ENCODE measurements at places on chromosomes 5 and 9. TPM values are rescaled to one million over a fixed set of nuclear protein-coding genes. Genes with fewer than 3 reads are reported as not detected.

DNA sequence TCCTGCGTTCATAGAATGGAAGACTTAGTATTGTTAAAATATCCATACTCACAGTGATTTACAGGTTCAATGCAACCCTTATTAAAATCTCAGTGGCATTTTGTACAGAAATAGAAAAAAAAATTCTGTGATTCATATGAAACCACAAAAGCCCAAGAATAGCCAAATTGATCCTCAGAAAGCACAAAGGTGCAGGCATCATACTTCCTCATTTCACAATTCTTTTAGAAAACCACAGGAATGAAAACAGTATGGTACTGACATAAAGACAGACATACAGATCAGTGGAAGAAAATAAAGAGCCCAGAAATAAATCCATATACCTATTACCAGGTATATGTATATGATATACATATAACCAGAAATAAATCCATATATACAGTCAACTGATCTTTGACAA, 86.8 kb upstream of the MEGF10 start:
- DNase-seq = no peak

PCDHB15 gene
- polyA plus RNA-seq = 15.0 TPM

RAPGEF1 gene
- 39.7 TPM for polyA plus RNA-seq

- no peak for DNase-seq
These were observed 731.6 kb downstream of the DNAH5 start for GRCh38 chr5:13212886-13213285.

- DNase-seq = no peak
These were observed 248.9 kb downstream of the PIK3R1 start for GRCh38 chr5:68464424-68464823.

HMCN2 gene
- 1.3 TPM for polyA plus RNA-seq

PDE6A gene
- polyA plus RNA-seq = 0.14 TPM

GRCh38 chr5:172903790-172904189, 55.4 kb upstream of the RPL26L1 start:
- DNase-seq = no peak

- no peak for DNase-seq
These were observed 30.0 kb downstream of the BTF3 start for GRCh38 chr5:73528248-73528647.

AK1 gene
- polyA plus RNA-seq = 50.7 TPM

GOLGA2 gene
- polyA plus RNA-seq = 81.4 TPM

GRCh38 chr9:136081113-136081825, 13.8 kb downstream of the NACC2 start:
- no peak for DNase-seq

GRCh38 chr5:18968966-18969365, 1019.0 kb downstream of the CDH18 start:
- no peak for DNase-seq

DNA sequence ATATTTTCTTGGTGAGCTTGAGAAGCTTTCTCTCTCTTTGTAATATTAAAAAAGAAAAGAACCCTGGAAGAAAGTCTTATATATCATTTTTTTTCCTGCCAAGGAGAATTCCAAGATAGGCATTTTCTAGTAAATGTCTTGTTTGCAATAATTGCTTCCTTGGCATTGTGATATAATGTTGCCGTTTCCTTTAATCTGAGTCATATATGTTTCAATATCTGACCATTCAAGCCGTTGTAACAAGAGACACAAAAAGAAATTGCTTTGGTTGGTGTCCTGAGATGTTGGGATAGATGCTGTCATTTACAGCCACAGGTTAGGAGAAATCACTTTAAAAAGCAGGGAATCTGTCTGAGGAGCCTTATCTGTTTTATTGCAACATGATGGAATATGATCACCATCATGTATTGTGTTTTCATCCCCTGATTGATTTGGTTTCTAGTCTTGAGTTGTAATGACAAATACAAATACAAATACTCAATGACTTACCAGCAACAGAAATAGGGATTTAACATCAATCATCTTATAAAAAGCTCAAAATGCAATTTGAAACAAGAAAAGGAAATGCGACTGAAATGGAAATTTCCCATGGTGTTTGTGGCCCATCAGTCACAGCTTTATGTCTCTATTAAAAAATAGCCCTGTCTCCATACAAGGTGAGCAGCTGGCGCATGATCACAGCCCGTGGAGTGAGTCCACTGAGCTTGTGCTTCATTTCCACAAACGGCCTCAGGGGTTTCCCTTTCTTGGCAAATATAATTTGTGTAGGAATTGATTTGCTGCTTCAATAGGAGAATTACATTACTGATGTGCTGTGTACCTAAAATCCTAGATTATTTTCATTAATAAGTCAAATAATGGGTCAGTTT, 250.1 kb upstream of the TRPC7 start:
- DNase-seq = no peak

GRCh38 chr5:61551637-61552313, 219.7 kb downstream of the ZSWIM6 start:
- no peak for DNase-seq

- no peak for DNase-seq
These were observed 140.5 kb upstream of the TUT7 start for GRCh38 chr9:86494644-86495111.

SAXO1 gene
- 0.29 TPM for polyA plus RNA-seq

GRCh38 chr9:82570226-82570625, 492.7 kb downstream of the RASEF start:
- no peak for DNase-seq

Measured in renal cortex interstitium (tissue), 15 donors.